ENCODE measurements at places on chromosomes 13 and 19.
A peak's percentile ranks its signal among the peaks of the same experiment; 100 is the strongest.

DNA sequence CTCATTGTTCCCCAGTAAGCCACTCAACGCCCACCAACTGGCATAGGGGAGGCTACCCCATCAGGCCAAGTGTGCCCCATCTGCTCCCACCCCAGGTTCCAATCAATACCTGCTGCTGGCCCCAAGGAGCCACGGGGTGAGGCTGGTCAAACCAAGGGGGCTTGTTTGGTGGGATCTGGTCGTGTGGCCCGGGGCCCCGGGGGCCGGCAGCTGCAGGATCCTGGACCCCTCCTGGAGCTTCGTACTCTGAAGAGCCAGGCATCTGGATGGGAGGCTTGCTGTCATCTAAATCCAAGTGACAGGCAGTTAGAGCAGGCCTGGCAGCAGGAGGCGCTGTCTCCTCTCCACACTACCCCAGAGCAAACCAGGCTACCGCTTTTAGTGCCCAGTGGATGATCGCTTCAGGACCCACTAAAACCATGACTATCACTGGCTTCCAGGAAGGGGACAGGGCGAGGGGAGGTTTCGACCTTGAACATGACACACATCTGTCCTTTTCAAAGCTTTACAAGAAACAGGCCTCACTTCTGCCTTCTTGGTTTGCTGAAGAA, 14.2 kb downstream of the CHERP start:
- DNase-seq = peak; percentile 20

DNA sequence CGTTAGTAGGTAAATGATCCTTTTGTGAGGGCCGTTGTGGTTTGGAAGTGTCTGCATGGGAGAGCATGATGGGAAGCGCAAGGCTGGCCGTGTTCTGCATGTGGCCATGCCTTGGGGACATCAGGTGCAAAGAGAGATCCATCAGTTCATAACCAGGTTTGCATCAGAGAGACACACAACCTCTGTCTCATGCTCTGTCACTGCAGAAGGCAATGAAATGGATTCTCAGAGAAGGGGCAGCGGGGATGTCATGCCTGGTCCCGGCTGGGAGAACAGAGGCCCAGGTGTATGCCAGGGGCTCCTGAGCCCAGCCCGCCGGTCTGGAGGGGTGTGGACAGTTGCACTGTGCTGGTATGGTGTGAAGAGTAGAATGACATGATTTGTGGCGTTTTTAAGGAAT, 60.2 kb downstream of the GGACT start:
- no peak for DNase-seq

DNA sequence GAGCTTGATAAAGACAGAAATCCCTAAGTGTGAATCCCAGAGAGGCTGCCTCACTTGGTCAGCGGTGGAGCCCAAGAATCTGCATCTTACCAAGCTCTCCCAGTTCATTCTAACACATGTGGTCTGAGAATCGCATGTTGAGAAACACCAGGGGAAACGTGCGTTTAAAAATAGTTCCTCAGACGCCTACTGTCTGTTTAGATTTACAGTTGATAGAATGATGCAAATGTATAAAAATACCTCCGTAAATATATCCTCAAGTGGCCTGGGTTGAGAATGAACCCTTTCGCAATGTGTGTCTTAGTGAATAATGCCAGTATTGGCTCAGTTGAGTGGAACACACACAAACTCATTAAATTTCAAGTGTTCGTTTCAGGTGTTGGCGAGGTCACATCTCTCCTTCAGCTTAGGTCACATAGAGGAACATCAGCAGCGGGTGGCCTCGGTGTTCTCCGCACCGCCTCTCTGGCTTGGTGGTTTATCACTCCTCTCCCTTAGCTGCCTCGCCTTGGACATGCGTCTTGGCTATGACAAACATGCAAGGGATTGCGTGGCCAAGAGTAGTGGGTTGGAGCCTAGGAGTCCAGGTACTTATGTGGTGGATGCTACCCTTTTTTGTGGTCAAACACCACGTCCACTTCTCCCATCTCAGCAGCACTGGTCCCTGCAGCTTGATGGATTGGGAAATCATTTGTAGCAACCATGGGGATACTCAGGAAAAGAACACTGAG, 117.6 kb upstream of the SPATA13 start:
- no peak for DNase-seq

DNA sequence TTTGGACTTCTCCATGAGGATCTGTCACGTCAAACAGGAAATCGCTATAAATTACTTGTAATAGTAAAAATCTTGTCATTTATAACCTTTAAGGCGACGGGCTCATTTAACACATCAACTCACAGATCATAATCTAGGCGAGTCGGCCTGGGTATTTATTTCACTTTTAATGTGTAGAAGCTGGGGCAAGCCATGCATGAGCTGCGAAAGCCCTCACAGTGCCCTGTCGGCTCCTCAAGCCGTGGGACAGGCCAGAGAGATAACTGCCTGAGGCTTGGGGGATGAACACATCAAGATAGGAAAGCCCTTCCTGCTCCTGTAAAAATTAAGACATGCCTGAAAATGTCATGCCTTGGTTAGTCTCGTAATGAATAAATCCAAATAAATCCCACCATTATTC, 30.8 kb downstream of the SOX1 start:
- DNase-seq = no peak

GRCh38 chr19:1765904-1766799, 12.8 kb downstream of the ONECUT3 start:
- no peak for DNase-seq

DNA sequence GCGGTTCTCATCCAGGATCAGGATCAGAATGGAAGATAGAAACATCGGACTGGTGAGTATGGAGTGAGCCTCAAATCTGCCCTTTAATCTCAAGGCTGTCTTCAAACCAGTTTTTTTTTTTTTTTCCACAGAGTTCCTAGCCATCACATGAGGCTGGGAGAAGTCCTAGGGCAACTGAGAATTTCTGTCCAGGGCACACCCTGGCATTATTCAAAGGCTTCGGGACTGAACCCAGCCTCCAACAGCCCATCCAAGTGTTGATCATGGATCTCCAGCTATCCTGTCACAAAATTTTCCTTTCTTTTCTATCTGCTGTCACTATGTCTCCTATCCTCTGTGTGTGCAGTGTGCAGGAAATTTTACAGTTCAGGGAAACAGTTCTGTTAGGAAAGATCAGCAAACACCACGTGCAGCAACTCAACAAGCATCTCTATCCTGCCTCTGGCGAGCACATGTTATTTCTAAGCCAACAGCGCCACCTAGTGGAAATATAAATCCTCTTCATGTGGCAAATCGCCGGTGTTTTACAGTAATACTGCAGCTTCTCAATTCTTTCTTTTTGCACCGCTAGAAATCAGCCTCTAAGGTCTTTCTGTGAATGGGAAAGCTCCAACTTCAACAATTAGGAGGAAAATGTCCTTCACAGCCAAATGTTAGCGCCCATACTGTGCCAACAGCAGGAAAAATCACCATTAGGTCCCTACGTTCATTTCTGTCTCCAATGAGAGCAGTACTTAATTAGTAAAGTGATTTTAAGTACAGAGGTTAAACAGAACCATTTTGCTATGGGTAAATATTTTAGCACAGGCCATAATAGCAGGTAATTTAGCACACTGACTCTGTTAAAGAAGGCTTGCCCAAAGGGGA, 21.4 kb upstream of the ZNF181 start:
- DNase-seq = peak; percentile 70

- peak; percentile 22 for DNase-seq
These were observed 9.0 kb downstream of the ABHD8 start for GRCh38 chr19:17294051-17294891.

DNA sequence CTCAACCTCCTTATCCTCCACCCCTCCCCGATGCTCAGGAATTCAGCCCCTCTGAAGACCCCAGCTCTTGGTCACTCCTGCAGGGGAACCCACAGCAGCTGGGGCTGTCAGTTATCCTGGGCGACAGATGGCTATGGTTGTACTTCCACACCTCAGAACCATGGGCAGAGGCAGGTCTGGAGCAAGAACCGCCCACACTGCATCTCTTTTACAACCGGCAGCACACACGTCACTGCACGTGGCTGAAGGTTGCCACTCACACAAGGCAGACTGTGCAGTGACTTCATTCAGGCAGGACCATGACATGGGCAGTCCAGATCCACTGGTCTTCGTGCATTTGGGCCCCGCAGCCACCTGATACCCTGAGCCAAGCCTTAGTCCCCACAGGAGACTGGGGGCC, 21.5 kb upstream of the SDHAF1 start:
- no peak for DNase-seq

GRCh38 chr19:54179262-54179852, 6.4 kb upstream of the TMC4 start:
- no peak for DNase-seq

DNA sequence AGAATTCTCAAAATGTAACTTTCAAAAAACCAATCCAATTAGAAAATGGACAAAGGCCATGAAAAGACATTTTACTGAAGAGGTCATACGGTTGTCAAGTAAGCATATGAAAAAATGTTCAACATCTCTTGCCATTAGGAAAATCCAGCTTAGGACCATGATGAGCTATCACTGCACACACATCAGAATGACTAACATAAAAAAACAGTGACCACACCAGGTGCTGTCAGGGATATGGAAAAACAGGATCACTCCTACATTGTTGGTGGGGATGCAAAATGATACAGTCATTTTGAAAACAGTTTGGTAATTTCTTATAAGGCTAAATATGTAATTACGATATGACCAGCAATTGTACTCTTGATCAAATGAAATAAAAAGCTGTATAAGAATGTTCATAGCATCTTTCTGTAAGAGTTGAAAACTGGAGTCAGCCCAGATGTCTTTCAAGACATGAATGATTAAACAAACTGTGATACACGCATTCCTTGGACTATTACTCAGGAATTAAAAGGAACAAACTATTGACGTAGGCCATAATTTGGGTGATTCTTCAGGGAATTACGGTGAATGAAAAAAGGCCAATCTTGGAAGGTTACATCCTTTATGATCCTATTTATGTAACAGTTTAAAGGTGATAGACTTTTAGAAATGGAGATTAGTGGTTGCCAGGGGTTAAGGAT, 26.9 kb upstream of the RCBTB2 start:
- DNase-seq = peak; percentile 41

DNA sequence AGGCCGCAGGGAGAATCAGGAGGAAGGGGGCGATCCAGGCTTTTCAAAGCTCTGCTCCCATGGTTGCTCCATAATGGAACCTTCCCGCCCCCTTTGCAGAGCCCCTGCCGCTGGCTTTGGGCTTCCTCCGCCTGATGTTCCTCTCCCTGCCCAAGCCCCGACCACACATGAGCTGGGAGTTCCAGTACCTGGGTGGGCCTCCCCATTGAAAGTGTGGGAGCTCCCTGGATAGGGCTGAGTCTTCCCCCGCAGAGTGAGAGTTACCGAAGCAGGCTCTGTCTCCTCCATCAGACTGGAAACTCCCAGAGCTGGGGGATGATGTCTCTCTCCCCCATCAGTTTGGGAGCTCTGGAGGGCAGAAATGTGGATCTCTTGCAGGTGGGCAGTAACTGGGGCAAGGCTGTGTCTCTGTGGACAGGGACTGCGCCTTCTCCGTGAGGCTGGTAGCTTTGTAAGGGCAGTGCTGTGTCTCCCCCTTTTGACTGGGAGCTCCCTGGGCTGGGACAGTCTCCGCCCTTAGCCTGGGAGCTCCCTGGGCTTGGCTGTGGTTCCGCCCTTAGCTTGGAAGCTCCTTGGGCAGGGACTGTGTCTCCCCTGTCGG, 722 bp downstream of the DCAF15 start:
- no peak for DNase-seq

GRCh38 chr13:20828539-20829364, 55.0 kb upstream of the EEF1AKMT1 start:
- DNase-seq = peak; percentile 63

GRCh38 chr13:66312312-66313087, 917.6 kb downstream of the PCDH9 start:
- DNase-seq = no peak

DNA sequence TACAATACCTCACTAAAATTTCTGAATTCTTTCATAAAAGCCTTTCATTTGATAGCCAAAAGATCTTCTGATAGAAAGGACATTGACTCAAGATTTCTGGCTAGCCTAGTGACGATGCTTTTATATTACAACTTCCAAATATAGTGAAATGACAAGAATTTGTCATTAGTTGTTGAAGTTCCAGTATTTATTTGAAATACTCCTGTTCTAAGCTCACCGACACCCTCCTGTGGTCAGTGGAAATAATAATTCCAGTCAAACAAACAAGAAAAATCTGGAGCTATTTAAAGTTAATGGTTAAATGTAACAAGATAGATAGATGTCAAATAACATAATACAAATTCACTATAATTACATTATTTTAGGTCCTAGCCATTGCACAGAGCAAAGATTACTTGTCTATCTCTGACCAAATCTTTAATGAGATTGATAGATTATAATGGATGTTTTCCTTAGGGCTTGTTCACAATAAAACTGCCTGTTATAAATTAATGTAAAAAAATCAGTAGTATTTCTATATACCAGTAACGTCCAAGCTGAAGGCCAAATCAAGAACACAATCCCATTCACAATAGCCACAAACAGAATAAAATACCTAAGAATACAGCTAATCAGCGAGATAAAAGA, 195.5 kb downstream of the RGCC start:
- DNase-seq = peak; percentile 14

DNA sequence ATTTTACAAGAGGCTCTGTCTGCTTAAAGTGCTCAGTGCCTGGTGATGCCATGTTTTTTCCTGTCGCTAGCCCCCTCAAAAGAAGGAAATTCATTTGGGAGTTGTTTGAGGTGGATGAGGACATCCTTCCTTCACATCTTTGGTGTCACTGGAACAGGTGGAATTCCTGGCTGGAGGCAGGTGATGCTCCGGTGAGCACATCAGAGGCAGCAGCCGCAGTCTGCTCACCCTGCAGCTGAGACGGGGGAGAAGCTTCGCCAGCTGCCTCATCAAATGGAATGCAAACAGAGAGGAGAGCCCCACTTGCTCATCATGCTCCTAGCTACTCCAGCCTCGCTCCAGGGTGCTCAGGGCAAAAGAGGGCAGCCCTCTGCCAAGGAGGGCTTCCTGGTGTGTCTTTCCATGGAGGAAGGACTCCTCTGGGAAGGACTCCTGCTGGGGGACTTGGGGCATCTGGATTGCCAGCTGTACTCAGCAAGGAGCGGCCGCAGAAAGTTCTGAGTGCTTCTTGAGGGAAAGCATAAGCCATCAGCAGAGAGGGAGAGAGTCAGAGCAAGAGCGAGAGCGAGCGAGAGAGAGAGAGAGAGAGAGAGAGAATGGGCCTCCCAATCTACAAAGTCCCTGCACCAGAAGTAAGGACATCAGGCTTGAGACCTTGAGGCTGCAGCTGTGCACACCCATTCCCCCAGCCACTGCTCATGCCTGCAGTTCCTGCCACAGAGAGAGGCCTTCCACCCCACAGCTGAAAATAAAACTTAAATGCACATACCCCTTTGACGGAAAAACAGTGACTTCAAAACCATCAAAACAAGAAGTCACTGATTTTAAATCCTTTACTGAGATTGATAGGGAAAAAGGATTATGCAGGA, 74.3 kb upstream of the UBL3 start:
- DNase-seq = no peak

DNA sequence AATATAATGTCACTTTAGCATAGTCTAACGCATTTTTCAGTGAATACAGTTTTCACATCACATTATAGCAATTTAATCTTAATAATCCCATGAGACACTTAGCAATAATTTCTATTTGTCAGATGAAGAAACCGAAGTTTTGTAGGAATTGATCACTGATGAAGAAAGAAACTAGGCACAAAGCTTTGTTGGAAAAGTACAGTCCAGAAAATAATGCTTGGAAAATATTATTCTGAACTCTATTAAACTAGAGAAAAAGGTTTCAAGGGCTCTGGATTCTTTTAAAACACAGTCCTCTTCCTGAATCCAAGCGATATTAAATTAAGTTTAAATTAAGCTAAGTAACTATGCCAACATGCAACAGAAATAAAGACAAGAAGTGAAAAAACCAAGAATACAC, 62.2 kb downstream of the DCLK1 start:
- no peak for DNase-seq

Data from cardiac muscle cell (in vitro differentiated cells and primary cell).